NB4 (cell line): ENCODE measurements at places on chromosomes 5 and 9.

DNA sequence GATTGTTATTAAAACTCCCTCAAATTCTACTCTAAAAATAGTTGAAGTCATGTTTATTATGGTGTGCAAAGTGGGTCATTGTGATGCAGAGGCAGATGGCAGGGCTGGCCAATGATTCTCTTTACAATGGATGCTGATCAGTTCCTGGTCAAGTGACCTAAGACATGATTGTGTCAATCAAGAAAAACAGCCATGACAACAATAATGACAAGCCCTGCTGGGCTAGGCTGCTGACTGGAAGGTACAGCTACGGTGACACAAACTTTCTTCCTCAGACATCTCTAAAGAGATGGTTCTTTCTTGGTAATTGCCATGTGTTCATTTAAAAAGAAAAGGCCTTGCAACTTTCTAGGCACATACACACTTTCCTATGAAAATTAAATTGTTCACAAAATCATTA lies 3.6 kb downstream of the SLC24A2 start:
- DNase-seq = no peak

GRCh38 chr9:83419961-83420360 lies 118.2 kb downstream of the FRMD3 start:
- DNase-seq = no peak

DNA sequence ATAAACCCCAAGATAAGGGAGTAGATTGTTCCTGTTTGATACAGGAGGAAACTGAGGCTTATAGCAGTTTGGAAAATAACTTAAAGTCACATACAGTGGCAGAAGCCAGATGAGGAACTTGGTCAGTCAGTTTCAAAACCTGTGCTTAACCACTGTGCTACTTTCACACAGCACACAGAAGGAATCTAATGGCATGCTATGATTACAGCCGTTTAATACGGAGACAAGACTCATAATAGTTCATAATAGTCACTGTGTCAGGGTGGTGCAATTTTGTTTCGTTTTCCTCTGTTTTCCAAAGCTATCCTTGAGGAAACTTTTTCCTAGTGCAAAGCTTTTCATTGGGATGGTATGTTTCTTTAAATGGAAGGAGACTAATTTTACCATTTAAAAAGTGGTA lies 112.3 kb downstream of the GCNT1 start:
- peak; percentile 79 for DNase-seq

DNA sequence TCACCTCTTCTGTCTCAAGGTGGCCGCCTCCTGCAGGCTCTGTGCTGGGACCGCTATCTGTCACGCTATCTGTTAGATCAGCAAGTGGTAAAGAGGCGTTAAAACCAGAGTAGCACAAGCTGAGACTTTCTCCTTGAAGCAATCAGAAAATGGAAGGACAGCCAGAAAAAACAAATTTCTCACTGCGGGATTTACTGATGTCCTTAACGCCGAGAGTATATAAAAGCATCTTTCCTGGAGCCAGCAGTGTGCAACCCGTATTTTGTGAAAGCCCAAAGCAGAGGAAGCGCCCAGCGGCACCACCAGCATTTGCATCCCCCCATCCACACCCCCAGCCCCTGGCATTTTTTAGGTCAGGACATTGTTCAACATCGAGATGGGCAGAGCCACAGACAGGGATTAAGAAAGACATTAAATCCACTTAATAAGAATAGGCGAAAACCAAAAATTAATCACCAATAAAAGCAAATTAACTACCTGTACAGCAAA lies 48.6 kb downstream of the DUSP1 start:
- DNase-seq = no peak

GRCh38 chr5:112419986-112420864 lies 1.1 kb upstream of the EPB41L4A start:
- DNase-seq = peak; percentile 6

DNA sequence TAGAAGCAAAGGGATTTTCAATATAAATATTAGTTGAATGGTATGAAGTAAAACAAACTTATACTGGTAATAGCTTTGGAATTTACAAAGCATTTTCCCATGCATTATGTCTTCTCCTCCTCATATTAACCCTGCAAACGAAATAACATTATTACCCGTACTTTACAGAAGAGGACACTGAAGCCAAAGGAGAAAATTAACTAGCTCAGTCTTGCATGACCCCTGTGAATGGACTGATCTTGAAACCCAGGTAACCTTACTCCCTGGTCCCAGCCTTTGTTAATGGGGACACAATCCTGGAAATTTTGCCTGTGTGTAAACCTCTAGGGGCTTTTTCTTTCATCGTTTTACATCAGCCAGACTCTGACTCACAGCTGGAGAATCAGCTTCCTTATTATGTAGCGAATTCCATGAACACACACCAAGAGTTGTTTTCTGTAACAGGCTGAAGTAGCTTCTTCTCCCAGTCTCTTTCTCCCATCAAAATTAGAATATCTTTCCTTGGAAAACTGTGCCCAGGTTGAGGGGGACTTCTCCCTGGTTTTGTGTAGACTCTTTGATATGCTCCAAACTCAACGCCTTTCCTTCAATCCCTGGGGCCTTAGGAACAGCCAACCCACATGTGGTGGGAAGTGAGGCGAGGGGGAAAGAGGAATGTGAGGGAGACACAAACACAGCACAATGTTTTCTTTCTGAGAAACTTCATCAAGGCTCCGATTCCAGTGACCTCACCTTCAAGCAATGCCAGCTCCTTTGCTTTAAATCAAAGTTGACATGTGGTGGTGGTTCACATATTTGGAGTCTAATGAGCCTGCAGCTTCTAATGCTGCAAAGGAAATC lies 480.9 kb upstream of the PAPPA start:
- DNase-seq = no peak
